ENCODE measurements at places on chromosomes 5 and 9.

GRCh38 chr9:136365775-136366222 is 2.3 kb upstream of the DNLZ start:
- no peak for DNase-seq

- DNase-seq, result no peak
Measured at GRCh38 chr9:96436063-96436455, 13.9 kb upstream of the HABP4 start.

DNA sequence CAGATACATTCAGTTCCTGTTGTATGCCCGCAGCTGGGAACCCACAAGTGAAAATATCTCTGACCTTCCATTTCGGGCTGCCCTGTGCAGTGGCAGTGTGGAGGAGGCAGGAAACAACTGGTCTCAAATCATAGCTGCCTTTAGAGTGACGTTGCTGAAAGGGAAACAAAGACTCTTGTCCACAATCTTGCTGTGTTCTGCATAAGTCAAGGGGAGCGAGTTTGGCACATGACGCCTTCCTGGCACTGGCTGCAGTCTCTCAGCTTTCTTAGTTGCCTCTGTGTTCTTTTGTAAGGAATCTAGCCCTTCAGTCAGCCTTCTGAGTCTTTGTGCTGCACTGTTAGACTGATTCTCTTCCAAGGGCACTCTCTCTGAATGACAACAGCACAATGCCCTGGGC is 24.0 kb downstream of the ADAMTS16 start:
- DNase-seq, result no peak

DNA sequence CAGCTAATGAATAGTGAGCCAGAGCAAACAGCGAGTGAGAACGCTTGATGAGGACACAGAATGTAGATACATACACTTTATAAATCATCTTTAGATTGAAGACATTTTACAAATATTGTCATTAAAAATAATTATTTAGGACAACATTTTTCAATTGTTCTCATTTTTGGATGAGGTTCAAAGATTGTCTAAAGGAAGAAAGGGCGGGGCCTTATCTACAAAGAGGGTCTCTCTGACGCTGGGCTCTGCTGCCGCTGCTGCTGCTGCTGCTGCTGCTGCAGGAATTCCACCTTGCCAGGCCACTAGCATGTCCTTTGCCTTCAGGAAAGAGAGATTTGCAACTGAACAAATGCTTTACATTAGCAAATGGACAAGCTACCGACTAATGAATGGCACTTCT is 220.7 kb upstream of the TMEM161B start:
- no peak for DNase-seq

DNA sequence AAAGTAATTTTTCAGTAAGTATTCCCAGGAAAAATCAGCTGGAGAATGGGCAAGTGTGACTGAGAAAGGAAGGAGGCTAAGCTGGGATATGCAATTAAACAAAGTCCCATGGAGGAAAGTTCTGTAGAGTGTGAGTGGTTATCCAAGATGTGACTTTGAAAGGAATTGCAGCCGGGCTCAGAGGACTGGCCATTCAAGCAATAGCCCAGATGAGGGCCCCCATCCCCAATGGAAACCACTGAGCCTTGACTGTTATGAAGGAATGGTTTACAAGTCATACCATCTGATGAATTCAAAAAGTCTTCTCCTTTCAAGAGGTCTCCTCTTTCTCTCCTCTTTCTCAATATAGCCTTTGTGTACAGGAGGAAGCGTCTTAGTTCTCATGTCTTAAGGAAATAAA is 6.5 kb downstream of the LVRN start:
- no peak for DNase-seq

- DNase-seq, result no peak
Measured at GRCh38 chr9:132041798-132042197, 37.9 kb downstream of the MED27 start.

GRCh38 chr5:73039082-73039481 is 81.3 kb upstream of the TMEM171 start:
- no peak for DNase-seq

DNA sequence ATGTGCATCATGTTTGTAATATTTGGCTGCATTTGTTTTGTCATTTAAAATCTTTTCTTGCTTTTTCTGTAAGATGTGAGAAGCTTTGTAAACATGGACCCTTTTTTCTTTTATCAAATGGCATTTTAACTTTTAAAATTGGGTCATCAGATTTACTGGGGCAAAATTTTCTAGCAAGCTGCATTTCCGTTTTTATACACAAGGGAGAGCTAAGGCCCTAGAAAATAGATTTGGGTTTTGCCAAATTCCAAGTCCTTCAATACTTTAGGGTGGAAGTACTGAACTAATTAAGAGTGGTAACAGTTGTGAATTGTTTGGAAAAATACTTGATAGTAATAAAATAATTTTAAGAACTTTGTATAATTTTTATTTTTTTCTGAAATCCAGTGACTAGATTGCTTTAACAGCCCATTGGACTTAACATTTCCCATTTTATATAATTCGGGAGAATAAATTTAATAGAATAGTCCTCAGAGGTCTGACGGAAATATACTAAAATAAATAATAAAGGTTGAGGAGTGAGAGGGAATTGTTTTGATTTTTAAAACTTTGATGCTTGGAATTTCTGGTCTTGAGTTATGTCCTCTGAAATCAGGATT is 117.4 kb downstream of the SMARCA2 start:
- DNase-seq, result no peak

GRCh38 chr5:72369301-72369700 is 49.1 kb downstream of the PTCD2 start:
- DNase-seq, result no peak

GRCh38 chr5:68344447-68345111 is 129.0 kb downstream of the PIK3R1 start:
- DNase-seq, result no peak

- no peak for DNase-seq
Measured at GRCh38 chr9:120161776-120162175, 418.2 kb downstream of the CDK5RAP2 start.

- no peak for DNase-seq
Measured at GRCh38 chr5:40391642-40392041, 288.1 kb upstream of the PTGER4 start.

- no peak for DNase-seq
Measured at GRCh38 chr5:167770461-167770860, 521.0 kb upstream of the WWC1 start.

DNA sequence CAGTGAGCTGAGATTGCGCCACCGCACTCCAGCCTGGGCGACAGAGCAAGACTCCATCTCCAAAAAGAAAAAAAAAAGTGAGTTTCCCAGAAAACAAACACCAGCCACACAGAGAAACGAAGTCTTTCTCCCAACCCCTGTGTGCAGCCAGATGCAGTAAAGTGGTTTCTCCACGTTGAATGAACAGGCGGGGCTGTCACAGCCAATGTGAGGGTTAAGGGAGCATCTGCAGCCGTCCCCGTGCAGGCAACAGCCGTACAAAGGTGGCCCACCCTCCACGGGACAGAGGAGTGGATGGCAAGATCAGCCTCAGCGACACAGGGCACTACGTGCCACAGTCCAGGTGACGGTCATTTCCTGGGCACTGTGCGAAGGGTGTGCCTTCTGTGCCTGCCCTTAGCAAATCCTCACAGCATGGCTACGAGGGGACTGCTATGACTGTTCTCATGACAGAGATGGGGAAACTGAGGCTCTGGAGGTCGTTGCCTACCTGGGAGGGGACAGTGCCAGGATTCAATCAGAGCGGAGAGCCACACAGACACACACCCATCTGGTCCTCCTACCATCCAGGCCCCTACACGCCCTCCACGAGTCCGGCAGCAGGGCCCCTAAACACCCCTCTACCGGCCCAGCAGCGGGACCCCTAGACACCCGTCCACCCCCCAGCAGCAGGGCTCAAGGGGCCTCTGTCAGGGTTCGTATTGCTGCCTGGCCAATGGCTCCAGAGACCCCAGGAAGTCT is 2.3 kb downstream of the VAV2 start:
- DNase-seq, result no peak

DNA sequence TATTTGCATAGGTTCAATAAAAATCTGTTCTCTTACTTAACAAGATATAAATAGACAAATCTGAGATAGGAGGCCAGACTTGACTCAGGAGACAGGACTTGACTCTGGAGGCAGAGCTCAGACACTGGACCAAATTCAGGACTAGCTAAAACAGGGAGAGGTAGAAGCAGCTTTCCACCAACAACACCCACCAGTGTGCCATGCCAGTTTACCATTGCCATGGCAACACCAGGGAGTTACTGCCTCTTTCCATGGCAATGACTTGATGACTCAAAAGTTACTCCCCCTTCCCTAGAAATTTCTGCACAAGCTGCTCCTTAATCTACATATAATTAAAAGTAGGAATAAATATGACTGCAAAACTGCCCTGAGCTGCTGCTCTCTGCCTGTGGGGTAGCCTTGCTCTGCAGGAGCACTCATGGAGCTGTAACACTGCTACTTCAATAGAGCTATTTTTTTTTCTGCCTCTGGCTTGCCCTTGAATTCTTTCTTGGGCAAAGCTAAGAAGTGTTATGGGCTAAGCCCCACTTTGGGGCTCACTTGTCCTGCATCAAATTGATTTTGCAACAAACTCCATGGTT is 473.0 kb downstream of the PLK2 start:
- DNase-seq, result no peak

DNA sequence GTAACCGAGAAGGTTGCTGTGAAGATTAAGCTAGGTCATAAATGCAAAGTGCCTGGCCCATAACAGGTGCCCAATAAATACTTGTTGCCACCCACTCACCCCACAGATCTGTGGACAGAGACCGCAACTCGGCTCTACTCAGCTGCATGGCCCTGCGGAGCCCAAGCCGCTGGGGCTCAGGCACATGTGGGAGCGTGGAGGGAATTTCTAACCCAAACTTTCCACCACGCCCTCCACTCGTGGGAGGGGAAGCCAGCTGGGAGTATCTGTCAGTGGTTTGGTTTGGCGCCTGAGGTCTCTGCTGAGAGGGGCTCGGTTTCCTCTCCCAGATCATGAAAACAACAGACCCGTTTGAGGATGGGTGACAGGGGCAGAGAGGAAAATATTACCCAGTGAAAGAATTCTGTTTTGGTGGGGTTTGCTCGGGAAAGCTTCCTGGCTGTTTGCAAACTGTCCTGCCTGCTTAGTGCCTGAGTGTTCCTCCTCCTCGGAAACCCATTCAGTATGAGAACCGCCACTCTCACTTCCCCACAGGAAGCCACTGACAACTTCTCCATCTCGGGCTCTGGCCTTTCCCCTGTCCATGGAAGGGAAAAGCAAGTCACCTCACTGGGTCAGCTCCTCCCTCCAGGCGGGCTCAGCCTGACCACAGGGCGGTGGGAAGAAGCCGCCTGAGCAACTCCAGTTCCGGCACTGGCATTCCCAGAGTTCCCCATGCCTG is 60.1 kb downstream of the RGS3 start:
- no peak for DNase-seq

GRCh38 chr5:67807439-67807888 is 408.1 kb upstream of the PIK3R1 start:
- DNase-seq, result no peak

Measured in NCI-H2081 treated with DMSO at 0.1 percent for 48 hours (cell line).